ENCODE measurements at places on chromosomes 5 and 9. TPM values are rescaled to one million over a fixed set of nuclear protein-coding genes. Genes with fewer than 3 reads are reported as not detected.

DNA sequence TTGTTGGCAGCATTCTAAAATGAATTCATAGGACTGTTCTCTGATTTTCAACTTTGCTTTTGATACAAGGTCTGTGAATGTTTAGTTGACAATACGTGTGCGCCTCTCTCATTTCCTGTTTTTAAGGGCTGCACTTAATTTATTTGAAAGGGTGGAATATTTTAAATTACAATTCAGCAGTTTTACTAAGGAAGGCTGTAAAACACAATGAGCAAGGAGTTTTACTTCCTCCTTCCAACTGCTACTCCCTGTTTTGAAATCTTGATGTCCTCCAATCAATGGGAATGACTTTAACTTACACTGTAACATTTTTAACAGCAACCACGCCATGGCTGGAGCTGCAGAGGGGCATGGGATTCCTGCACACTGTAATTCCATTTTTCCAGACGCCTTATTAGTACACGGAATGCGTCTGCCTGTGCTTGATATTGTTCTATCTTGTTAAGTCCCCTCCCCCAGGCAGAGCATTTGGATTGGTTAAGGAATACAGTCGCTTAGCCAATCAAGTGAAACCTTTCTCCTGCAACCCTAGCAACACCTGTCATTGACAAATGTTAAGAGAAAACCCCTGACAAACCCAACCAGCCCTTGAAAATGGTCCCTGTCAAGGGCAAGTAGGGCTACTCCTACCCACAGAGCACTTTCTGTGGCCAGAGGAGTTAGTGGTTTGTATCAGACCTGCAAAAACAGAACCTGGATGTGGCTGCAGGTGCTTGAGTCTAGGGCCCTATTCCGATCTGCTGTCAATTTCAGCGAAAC is 12.5 kb upstream of the ZSWIM6 start:
- DNase-seq, result peak; percentile 63

DNA sequence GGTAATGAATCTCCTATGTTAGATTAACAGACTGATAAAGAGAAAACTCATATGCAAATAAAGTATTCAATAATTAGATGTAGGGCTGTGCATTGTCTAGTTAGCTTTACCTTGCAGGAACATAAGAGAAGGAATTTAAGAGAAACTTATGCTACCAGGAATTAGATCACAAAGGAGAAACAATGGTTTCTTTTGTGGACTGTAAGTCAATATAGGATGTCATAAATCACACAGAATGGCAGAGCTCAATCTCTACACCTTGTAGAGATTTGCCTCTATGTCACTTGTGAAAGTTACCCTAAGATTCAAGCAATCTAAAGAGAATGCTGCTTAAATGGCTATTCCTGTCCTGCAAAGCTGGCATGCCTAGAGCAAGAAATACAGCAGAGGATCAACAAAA is 26.0 kb downstream of the SLCO4C1 start:
- no peak for DNase-seq

- no peak for DNase-seq
Observed at GRCh38 chr9:30075451-30076199, 2308.8 kb upstream of the ACO1 start.

DNA sequence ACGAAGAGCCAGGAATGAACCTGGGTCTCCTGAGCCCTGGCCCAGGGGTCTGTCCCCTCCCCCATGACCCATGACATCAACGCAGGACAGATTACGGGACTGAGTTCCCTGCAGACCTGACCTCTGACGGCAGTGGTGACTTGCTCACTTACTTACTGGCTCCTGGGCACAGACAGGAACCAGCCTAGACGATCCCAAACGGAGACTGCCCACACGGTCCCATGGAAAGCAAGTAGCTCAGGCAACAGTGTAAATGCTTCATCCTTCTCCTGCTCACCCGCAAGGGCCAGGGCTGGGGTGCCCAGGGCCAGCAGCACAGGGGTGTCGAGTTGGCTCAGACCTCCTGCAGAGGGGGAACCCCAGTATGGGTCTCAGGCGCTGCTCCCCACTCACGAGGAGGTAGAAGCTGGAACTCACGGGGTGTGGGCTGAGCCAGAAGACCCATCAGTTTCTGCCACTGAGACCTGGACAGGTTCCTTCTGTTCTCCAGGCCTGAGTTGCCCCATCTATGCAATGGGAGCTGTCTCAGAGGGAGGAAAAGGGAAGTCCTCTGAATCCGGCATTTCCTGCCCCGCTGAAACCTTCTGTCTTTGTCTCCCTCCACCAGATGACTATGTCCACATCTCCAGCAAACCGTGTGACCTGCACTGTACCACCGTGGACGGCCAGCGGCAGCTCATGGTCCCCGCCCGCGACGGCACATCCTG is 5.6 kb downstream of the ADAMTSL2 start:
- no peak for DNase-seq

The ARL14EPL gene
- 0.09 TPM for total RNA-seq
